ENCODE measurements at places on chromosomes 2 and 18.

- no peak for DNase-seq
Measured at GRCh38 chr2:108228537-108228936, 11.2 kb upstream of the SULT1C3 start.

DNA sequence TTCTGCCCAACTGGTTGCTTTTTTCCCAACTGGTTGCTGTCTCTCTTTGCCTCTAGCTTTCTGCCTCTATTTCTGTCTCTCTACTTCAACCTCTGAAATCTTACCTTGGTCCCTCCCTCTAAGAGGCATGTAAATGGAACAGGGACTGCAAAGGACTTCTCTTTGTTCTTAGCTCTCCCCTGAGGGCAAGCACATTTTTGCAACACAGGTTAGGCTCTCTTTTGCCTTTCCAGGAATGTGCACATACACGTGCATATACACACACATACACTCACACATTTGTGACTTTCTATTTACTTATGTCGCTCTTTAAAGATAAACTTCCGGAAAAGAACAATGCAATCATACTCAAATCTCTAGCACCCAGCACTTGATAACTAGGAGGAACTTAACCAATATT is 262.6 kb upstream of the DDX18 start:
- DNase-seq: no peak

GRCh38 chr18:36330435-36331052 is 33.0 kb downstream of the FHOD3 start:
- DNase-seq: no peak

- DNase-seq: no peak
Measured at GRCh38 chr2:192953116-192953515, 758.4 kb upstream of the TMEFF2 start.

DNA sequence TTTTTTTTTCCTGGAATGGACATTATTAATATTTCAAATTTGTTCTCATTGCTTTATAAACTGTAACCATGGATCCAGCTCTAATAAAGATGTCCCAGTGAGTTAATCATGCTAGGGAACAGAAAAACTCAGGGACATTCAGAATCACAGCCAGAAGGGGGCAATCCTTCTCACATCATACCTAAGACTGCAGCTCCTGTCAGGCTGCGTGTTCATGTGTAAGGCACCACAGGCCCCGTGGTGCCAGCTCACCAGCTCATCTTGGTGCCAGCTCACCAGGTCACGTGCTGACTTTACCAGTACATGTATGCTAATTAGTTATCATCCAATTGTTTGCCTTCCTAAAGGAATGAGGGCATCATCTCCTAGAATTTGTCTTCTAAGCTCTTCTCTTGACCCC is 84.7 kb upstream of the NEDD4L start:
- no peak for DNase-seq

GRCh38 chr2:62254424-62255266 is 58.7 kb downstream of the B3GNT2 start:
- no peak for DNase-seq

GRCh38 chr2:48183276-48183675 is 277.0 kb upstream of the FBXO11 start:
- DNase-seq: no peak

DNA sequence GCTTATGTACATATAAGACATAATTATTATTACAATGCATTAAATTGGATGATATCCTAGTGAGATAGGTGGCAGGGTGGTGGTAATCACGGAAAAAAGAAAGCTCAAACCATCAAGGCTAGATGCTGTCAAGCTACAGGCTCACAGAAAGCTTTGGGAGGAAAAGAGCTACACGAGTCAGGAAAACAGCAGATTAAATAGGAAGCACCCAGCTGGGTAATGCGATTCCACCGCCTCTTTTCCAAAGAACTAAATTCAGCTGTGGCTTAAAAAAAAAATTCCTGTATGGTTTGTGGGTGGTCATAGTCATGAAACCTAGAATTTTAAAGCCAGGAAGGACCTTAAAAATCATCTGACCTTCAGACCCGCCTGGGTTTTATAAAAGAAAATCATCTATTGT is 23.7 kb upstream of the PTPN4 start:
- no peak for DNase-seq

DNA sequence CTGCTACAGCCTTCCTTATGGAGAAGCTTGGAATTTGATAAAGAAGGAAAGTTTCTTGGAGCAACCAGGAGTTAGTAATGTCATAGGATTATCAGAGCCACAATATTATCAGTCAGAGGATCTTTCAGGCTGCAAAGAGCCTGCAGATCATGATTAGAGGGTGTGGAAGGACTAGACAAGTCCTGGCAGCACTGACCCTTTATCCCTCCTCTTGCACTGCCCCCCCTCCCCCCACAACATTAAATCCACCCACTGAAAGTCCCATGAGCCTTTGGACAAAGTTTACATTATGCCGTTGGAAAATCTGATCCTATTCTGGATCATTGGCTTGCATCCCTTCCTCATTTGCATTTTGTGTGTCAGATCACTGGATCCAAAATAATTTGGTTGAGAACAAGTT is 18.7 kb upstream of the IMPA2 start:
- DNase-seq: no peak

GRCh38 chr2:177906041-177906718 is 166.4 kb downstream of the PDE11A start:
- peak; percentile 53 for DNase-seq

GRCh38 chr2:216632346-216632951 is 771 bp upstream of the IGFBP2 start:
- no peak for DNase-seq

- DNase-seq: no peak
Measured at GRCh38 chr2:42470706-42471105, 23.1 kb downstream of the KCNG3 start.

DNA sequence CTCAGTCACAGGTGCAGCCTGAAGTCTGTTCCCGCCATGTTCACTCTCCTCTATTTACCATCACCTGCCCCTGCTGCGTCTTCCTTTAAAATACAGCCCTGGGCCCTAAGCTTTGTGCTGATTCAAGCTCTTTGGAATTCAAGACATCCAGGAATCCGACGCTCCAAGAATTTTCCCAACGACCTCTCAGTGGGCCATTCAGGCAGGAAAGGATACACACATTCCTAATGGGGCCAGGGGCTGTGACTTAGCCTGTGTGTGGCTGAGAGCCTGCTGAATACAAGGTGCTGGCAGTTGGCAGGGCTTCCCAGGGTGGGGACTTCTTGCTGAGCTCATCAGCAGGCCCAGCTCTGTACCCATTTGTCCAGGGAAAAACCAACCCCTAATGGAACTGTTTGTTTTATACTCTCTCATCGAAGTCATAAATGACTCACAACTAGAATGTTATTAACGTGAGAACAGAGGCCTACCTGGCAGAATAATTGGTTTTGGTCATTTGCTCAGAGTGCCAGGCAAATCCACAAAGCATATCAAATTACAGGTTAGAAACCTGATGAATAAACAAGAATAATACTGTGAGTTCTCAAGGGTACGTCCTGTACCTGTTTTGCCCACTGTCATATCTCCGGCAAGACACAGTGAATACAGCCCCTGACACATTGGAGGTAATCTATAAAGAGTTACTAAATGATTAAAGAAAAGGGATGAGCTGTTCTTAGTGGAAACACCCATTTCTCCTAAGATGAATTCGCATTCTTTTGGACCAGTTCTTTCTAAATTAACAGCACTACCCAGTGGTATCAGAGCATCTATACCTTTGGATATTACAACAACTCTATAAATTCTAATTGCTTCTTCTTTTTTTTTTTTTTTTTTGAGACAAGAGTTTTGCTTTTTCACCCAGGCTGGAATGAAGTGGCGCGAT is 12.6 kb upstream of the KCMF1 start:
- no peak for DNase-seq
